ENCODE measurements at places on chromosomes 4 and X. TPM values are rescaled to one million over a fixed set of nuclear protein-coding genes. Genes with fewer than 3 reads are reported as not detected.

NUDT6 gene
- 6.3 TPM for total RNA-seq

XAGE1A gene
- not detected for total RNA-seq

DGKK gene
- total RNA-seq: 1.2 TPM

GPR82 gene
- not detected for total RNA-seq

BANK1 gene
- 0.51 TPM for total RNA-seq

PPP2R2C gene
- 0.19 TPM for total RNA-seq

DCAF4L1 gene
- 0.20 TPM for total RNA-seq

POU4F2 gene
- 0.17 TPM for total RNA-seq
